T-helper 2 cell (primary cell): ENCODE measurements at places on chromosomes 1 and 21.

GRCh38 chr1:199307496-199308264 is 668.8 kb downstream of the PTPRC start:
- no peak for DNase-seq

- no peak for DNase-seq
Observed at GRCh38 chr1:56414728-56415224, 164.6 kb downstream of the PLPP3 start.

- DNase-seq, result no peak
Observed at GRCh38 chr1:243229526-243229925, 25.6 kb downstream of the CEP170 start.

DNA sequence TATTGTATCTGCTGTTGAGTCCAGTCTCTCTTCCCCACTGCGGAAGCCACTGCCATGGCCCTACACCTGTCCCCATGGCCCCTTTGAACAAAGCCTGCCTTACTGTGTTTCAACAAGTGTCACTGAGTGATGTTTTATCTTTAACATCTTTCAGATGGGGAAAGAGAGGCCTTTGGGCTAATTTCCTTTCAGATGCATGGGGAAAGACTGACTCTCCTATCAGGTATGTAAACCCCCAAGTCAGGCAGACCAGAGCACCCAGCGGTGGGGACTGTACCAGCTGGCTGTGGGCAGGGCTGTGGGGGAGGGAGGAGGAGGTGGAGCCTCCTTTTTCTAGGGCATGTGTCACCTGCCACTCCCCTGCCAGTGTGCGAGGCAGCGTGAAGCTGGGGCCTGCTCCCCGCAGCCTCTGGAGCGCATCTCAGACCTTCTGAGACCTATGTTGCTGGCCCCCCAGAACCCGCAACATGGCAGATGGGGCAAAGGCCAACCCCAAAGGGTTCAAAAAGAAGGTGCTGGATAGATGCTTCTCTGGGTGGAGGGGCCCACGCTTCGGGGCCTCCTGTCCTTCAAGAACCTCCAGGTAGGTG is at the start of gene PLA2G2F:
PLA2G2F (plus strand) TSS at position 363 of the 590 bp plus-strand sequence; CDS start at position 468, 105 bp downstream.
- DNase-seq, result no peak

DNA sequence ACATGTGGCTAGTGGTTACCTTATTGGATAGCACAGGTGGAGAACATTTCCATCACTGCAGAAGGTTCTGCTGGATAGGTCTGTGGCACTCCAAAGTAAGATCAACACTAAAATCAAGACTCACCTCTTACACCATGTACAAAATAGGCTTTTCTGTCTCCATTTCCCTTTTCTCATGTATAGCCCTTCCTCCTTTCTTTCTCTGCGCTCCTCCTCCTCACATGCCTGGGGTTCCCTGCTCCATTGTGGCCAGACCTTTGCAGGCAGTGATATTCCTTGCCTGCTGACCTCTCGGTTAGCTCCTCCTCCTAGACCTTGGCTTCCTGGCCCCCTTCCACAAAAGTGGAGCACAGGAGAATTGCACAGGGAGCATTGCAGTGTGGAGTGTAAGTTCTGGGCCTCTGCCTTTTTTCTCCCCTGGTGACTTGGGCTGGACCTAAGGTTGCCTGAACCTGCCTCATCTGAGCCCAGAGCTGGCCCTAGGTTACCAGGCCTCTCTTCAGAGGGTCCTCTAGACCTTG is 33.2 kb upstream of the RBM15 start:
- DNase-seq, result no peak

DNA sequence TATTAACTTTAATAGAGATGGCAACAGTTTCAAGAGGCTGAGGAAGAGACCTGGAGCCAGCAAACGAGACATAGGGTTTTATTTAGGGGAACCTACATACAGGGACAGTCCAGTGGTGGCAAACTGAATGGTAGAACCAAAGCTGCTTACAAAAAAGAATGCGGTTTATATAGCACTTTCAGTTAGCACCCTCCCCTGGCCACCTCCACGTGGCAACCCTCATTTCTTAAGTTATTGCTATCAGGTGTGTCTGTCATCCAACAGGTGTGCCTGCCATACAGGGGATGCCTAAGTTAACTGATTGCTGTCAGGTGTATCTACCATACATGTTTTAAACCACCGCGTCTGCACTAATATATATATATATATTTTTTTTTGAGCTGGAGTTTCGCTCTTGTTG is 129.2 kb upstream of the DUSP10 start:
- DNase-seq, result no peak

DNA sequence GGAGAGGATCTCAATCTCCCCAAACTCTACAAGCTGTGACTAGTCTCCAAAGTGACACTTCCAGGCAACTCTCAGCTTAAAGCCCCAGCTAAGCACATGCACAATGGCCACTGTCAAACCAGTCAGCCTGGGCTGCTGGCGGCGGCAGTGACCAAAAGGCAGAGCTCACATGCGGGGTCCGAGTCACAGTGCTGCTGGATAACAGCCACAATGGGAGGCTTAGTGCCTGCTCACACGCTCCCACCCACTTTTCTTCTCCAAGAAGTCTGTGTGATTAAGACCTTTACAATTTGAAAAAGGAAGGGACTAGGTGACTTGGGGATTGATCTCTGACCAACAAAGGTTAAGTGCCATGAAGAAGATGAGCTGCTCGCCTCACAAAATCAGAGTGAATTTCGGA is 16.8 kb downstream of the RIPK4 start:
- DNase-seq, result no peak

DNA sequence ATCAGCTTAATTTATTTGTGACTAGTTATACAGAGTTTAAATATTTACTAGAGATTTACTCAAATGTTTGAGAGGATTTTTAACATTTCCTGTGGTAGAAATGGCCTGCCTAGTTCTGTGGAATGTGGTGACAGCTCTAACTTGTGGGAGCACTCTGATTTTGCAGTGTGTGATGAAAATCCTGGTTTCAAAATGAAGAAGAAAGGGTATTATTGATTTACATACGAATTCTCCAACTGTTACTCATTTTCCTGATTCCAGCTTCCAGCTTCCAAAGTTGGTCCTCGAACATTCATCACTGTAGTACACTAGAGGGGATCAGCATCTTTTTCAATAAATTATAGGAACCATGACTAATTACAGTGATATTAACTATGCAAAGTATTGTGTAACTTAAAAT is 462.7 kb upstream of the PKN2 start:
- DNase-seq, result no peak

DNA sequence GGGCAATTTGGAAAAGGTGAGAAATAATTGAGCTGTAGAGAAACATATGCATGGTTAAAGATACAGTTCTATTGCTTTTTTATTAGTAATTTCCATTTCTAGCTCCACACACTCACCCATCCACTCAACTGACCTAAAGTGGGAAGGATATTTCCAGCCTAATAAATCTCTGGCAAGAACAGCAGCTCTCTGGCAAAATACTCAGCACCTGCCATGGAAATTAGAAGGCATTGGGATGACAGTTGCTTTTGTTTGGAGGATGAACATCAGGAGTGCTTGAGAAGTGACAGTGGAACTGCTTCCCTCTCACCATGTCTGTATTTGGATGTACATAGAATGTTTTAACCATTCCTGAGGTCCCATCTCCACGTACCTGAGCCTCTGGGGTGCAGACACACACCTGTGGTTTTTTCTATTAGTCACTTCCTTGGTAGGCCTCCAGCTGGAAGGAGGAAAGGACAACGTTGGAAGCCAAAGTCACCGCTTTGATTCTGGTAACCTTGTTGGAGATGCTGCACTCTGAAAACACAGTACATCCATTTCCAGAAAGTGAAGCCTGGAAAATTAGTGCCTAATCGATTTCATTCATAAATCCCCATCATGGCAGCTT is 62.3 kb upstream of the RUNX1 start:
- DNase-seq, result no peak

GRCh38 chr1:247448107-247448791 is 9.7 kb downstream of the OR2B11 start:
- no peak for DNase-seq

DNA sequence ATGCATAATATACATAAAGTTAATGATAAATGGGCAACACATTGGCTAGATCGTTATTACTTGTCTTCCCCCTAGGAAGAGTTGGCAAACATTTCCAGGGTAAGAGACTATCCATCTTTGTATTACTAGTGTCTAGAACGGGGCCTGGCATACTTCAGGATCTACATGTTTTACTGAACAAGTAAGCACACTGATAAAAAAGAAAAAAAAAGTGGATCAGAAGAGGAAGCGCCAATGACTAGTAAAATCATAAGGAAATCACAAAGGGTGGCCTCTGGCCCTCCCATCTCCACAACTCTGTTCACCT is 482 bp downstream of the TM2D1 start:
- no peak for DNase-seq

DNA sequence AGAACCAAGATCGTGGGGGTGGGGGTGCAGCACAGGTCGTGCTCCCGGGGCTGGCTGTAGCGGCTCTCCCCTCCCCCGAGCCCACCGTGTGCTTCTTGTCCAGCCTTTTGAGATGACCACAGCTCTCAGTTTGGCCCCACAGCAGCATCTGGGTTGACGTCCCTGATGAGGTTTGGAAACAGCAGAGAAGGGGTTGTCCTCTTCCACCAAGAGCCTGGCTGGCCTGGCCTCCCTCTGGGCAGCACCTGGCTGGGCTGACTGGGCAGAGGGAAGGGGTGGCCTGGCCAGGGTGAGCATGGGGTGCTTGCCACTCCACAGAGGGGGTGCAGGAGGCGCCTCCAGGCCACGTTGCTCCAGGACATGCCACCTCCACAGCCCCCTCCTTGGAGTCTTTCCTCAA is 61.5 kb downstream of the SKI start:
- DNase-seq, result no peak

- no peak for DNase-seq
Observed at GRCh38 chr1:12472798-12473551, 145.0 kb downstream of the DHRS3 start.

DNA sequence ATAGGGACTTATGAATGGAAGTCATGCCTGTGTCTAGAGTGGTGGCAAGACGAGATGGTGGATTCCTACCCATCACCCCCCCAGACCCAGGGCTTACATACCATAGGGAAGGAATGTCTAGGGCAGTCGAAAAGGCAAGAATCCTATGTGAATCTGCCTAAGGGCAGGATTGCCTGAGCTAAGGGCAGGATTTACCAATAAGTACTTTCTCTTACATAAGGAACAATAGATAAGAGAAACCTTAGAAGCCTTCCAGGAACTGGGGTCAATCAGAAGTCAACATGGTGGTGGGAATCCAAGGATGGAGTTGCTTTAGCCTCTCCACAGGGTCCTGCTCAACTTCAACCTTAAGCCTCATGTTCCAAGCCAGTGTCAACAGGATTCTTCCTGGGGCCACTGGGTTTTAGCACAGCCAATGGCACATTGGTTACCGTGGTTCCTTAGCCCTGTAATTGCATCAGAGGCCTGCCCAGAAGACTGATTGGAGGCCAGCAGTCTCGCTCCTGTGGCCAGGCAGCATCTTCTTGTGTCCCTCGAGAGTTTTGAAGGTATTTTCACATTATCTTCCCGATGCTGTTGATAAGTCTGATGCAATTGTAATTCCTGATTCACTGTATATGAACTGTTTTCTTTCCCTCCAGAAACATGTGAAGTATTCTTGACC is 20.7 kb downstream of the BACE2 start:
- no peak for DNase-seq

GRCh38 chr1:174152427-174152826 is 6.9 kb upstream of the RABGAP1L start:
- DNase-seq, result no peak

- no peak for DNase-seq
Observed at GRCh38 chr21:36992671-36993070, 13.8 kb upstream of the RIPPLY3 start.

GRCh38 chr1:228717081-228717480 is 18.2 kb upstream of the RHOU start:
- no peak for DNase-seq

DNA sequence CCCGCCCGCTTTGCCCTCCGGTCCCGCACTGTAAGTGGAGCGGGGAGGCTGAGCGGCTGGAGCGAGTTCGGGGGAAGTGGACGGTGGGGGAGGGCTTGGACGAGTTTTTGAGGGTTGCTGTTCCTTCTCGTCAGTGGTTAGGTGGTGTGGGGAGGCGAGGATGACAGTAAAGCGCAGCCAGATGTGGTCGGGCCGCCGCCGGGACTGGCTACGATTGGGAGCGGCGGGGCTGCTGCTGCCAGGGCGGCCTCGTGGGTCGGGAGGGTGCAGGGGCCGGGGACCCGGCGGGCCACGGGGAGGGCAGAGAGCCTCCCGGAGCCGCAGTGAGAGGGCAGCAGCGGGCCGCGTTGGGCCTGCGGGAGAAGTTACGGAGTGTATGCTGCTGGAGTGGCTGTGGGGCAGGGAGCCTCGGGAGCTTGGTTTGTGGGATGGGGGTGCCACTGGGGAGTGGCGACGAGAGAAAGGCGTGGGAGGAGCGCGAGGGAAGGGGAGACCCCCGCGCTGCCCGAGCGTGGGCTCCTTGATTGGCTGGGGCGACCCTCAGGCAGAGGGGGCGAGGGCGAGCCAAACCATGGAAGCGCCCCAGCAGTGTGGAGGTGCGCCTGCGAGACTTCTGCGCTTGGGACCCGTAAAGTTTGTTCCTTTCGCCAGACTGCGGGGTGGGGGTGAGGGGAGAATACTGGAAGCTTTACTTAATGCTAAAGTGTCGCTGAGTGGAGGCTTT is 2.1 kb downstream of the ADGRL2 start:
- DNase-seq, result no peak

DNA sequence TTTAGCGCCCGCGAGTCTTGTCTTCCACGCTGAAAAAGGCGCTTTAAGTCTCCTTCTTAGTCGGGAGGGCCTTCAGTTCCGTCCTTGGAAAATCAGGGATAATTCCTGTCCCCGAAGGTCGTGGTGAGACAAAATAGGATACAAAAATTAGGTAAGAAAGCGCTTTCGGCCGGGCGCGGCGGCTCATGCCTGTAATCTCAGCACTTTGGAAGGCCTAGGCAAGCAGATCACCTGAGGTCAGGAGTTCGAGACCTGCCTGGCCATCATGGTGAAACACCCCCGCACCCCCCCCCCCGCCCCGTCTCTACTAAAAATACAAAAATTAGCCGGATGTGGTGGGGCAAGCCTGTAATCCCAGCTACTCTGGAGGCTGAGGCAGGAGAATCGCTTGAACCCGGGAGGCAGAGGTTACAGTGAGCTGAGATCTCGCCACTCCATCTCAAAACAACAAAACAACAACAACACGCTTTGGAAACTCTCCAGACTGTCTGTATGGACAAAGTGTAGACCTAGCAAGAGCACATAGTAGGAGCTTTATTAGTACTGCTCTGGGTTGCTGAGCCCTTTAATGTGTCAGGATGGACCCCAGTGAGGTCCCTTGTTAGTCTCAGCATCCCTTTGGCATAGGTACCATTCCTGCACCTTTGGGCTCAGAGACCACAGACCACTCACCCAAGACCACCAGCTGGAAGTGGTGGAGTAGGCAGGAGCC is 790 bp upstream of the TMEM54 start:
- DNase-seq, result no peak

GRCh38 chr1:202888221-202888530 is 773 bp downstream of the RABIF start:
- no peak for DNase-seq
